D721Med (cell line): ENCODE measurements at places on chromosomes 4 and X.

DNA sequence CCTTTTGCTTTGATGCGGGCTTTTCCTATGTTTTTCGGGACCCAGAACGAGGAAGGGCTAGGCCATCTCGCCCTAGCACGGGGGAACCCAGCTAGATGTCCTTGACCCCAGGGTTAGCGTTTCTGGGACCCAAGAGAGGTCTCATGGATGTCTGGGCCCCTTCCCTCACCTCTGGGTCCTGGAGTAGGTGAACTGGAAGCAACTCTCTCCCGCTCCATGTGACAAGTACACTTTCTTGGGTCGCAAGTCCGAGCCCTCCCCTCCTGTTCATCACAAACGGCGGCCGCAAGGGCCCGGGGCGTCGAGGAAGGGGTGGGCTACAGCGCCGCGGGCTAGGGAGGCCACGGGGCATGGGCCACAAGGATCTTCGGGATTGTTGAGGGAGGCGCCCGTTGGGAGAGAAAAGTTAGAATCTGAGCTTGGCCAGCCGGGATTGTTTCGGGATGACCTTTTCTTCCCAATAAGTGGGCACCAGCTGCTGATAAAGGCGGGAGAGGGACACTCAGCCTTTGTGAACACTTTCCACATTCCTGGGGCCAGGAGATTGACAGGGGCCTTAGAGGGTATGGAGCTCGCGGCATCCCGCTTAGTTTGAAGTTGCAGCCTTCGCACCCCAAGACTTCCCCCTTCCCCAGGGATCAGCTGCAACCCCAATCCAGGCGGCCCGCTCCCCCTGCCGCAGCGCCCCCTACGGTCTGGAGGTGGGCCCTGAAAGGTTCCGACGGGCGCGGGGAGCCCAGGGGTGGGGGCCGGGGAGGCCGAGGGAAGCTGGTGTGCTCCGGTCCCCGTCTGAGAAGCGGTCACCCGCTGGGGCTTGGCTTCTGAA is 136.9 kb upstream of the ZIC3 start:
- no peak for DNase-seq

- no peak for DNase-seq
Measured at GRCh38 chr4:152708361-152708760, 28.6 kb upstream of the TMEM154 start.

DNA sequence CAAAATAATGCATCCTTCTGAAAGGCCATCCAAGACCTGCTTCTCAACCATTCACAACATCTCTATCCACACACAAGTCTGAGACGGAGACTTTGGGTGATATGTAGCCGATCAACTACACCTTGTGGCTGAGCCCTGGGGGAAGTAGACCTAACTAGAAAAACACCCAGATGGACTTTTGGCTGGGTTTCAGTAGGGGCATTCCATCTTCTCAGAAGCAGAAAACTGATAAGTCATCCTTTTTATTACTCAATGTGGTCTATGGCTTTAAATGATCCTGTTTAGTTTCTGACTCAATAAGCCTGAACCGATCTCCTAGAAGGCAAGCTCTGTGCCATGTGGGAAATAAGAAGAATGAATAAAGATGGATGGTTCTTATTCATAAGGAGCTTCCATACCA is 82.5 kb upstream of the AFF2 start:
- DNase-seq = no peak

DNA sequence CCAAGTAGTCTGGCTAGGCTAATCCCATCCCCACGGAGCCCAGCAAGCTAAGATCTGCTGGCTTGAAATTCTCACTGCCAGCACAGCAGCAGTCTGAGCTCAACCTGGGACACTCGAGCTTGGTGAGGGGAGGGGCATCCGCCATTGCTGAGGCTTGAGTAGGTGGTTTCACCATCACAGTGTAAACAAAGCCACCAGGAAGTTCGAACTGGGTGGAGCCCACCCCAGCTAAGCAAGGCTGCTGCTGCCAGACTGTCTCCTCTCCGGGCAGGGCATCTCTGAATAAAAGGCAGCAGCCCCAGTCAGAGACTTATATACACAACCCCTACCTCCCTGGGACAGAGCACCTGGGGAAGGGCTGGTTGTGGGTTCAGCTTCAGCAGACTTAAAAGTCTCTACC is 639.6 kb downstream of the IQCM start:
- no peak for DNase-seq

- no peak for DNase-seq
Measured at GRCh38 chr4:40194602-40195161, 2.1 kb upstream of the RHOH start.

GRCh38 chr4:7890635-7891393 is 48.8 kb downstream of the AFAP1 start:
- DNase-seq = no peak

DNA sequence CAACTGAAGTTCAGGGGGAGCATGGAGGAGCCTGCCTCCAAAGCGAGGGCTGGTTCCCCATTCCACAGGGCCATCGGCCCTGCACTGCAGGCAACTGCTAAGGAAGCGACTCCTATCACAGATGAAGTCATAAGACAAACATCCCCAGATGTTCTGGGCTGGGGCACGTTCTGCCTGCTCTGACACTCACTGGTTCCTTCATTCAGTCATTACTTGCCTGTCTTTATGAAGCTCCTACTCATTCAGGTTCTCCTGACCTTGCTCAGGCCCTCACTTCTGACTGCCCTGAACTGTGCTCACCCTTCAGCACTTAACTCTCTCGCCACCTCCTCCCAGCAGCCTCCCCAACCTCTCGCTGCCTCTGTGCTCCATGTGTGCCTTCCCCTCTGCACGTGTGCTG is 2.5 kb upstream of the SLC2A9 start:
- DNase-seq = no peak

GRCh38 chr4:27145597-27145996 is 285.0 kb downstream of the STIM2 start:
- no peak for DNase-seq

DNA sequence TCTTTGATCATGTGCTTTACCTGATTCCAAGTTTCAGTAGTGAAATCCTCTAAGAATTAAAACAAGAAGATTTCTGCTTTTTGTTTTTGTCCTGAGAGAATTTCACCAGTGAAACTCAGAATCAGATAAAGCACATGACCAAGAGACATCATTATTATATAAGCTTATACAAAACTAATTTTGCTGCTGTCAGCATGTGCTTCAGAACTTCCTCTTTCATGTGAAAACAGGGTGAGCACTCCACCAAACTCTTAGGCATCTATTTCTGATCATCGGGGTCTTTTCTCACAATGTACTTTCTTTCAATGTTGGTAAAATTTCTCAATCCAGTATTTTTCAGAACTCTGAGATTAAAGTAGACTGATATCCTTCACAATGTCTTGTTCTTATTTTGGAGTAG is 152.1 kb downstream of the SLC39A8 start:
- no peak for DNase-seq

GRCh38 chr4:107937040-107937439 is 5.7 kb downstream of the CYP2U1 start:
- DNase-seq = no peak

DNA sequence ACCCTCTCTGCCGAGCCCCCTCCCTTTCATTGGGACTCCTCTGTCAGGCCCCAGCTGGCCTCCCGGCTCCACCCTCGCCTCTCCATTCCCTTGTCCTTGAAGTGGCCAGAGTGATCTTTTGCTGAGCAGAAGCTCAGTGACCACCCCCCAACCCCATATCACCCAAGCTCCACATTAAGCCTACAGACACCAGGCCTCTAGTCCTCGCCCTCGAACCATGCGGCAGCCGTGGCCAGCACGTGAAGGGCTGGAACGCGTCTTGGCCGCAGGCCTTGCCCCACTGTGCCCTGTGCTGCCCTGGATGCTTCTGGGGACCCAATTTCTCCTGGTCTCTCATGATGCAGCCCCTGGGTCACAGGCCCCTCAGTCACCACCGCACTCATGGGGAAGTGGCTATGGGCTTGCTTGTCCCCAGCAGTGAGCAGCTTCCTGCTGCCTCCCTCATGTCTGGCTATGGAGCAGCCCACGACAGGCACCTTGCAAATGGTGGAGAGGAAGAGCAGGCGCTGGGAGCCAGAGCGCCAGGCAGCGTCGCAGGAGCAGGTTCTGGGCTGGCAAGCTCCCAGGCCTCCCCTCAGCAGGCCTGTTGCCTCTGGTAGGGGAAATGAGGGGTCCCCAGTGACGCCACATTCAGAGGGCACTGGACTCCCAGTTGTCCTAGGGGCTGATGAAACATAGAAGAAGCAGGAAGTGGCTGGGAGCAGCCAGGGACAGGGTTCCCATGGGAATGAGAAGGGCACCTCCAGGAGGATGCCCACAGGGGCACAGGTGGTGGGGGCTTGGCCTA is 757 bp upstream of the SRPK3 start:
- no peak for DNase-seq

DNA sequence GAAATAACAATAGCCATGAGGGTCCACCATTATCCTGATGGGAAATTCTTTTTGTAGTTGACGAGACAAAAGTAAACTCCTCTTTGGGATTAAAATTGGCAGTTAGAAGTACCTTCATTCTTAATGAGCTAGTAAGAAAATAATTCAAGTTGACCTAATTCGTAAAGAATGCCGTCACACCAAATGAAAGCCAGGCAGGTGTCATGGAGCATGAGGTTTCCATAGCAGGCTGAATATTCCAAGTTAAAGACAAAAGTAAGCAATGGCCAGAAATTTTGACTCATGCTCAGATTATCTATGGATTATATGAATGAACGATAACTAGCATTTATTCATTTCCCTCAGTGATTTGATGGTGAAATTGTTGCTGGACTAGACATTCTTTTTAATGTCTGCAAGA is 192.2 kb upstream of the FAT1 start:
- DNase-seq = no peak

DNA sequence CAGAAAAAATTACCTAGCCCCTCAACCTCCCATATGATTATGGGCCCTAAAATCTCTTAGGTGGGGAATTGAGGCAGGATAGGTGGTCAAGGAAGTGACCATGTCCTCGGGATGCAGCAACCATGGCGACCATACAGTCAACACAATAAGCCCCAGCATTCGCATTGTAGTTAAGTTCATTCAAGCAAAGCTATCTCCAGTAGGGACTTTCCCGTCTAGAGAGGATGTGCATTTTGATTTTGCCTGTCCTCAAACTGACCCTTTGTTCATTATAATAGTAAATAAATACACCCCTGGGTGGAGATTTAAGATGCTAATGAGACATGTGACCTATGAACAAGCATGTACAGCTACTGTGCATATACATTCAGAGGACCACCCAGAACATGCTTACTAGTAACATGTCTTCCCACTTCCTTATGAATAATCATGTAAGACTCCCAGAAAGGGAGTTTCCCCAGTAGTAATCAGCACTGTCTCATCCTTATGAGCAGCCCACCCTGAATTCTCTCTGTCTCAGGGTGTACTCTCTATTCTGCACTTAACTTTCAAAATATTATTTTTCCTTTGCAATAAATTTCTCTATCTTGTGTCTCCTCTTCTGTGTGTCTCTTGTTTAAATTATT is 74.3 kb downstream of the NUDT11 start:
- no peak for DNase-seq

GRCh38 chr4:72954811-72955210 is 114.7 kb downstream of the COX18 start:
- DNase-seq = no peak

DNA sequence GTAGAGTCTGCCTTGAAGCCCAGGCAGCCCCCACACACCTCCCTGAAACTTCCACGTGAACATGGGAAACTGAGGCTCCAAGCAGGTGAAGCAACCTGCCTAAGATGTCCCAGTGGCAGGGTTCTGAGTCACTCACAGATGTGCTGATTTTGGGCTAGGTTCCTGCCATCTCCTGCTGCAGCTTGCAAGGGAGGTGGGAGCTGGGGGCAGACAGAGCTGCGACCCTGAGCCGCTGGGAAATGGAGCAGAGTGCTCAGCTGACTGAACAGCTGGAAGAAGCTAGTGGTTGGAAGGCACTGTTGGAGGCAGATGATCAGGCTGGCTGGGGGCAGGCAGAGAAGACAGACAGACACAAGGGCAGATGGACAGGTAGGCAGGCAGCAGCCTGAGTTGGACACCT is 3.6 kb upstream of the FATE1 start:
- no peak for DNase-seq

DNA sequence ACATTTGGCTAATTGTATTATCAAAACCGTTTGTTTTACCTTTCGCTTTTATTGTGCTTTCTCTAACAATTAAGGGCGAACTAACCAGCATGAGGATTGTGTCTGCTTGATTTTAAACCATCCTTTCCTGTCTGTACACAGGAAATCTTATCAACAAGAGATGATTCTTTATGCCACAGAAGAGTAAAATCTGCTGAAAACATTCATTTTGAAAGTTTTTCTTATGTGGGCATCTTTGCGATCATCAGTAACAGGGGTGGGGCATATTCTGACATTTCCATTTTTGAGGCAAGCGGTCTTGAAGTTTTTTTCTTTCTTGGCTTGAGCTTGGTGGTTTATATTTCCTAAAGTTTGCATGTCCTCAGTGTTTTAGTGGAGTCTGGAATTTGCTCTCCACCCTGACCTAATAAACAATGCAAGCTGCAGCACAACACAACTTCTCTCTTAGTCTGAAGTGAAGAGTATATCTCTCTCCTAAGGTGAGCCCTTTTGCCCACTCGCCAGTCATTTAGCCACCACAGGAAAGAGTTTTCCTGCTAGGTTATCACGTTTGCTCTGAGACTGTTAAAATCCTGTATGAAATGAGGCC is 26.6 kb downstream of the NFKB1 start:
- DNase-seq = no peak

GRCh38 chr4:183362916-183363542 is 40.8 kb upstream of the CLDN24 start:
- no peak for DNase-seq

- DNase-seq = no peak
Measured at GRCh38 chr4:182144626-182145333, 98.4 kb upstream of the TENM3 start.

GRCh38 chr4:113945906-113946305 is 33.5 kb downstream of the ARSJ start:
- no peak for DNase-seq

GRCh38 chrX:31435592-31435991 is 363.8 kb upstream of the FTHL17 start:
- no peak for DNase-seq

DNA sequence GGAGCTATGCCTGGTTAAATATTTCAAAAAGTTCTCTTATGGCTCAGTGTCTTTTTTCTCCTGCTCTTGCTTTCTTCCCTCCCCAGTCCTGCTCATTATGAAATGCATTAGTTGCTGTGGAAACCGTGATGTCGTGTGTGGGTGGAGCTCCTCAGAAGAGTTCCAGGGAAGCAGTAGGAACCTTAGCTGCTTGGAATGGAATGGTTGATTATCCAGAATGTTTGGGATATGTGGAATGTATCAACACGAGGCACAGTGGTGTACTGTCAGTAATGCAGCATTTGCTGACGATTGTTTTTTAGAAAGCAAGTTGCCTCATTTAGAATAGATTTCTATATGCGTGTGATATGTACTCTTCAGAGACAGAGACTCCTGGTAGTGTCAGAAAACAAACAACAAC is 333.2 kb downstream of the ARHGAP10 start:
- no peak for DNase-seq

- DNase-seq = no peak
Measured at GRCh38 chr4:22668702-22669101, 24.0 kb upstream of the GBA3 start.

GRCh38 chr4:146844761-146845160 is 100.9 kb downstream of the TTC29 start:
- DNase-seq = no peak

DNA sequence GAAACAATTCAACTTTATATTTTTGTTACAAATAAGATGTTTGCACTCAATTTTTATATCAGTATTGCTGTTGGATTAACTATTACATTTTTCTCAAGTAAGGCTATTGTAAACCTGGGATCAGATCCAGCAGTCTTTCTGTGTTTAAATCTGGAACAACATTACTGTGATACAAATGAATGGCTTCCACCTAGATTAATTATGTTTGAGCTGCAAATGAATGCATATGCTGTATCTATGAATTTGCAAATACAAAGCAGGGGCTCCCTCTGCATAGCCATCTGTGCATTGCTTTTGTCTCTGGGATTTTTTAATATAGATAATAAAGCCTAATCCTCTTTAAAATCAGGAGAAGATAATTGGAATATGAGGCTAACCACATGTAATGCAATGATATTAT is 69.8 kb upstream of the NEIL3 start:
- peak; percentile 17 for DNase-seq
